CD4-positive, alpha-beta T cell treated with Interferon alpha-2 for 1 hour (primary cell): ENCODE measurements at places on chromosomes 13 and 19.

DNA sequence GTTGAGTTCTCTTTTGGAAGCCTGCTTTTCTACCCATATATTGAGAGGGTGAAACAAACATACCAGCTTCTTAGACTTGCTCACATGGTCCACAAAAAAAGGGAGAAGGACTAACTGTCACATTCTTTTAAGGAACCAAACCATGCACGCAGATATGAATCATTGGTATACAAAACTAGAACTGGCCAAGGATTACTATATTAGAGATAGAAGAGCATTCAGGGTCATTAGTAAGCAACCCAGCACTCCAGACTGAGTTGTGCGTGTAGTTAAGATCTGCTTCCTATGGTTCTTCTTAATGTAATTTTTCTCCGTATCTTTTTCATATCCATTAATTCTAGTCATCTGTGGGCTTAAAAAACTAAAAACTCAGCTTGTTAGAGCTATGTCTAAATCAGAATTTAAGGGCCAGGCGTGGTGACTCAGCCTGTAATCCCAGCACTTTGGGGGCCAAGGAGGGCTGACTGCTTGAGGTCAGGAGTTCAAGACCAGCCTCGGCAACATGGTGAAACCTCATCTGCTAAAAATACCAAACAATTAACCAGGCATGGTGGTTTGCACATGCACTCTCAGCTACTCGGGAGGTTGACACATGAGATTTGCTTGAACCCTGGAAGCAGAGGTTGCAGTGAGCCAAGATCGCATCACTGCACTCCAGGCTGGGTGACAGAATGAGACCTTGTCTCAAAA, 19.6 kb downstream of the ALG5 start:
- no peak for DNase-seq

GRCh38 chr19:37855098-37855497, 51.3 kb downstream of the WDR87 start:
- peak; percentile 33 for DNase-seq

DNA sequence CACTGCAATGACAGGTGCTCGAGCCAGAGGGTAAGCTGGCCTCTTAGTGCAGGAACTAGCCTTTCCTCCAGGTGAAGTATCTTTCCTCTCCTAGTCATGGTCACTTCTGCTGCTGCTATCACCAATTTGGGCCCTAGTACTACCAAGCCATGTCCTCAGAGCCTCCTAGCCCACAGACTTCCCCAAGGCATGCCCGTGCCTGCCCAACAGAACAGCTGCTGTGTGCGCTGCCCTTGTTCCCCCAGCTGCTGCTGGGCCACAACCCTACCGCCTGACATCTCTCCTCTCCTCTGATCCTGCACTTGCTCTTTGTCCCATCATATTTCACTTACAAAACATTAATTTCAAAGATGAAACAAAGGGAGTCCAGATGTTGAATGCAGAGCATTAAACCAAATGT, 168.5 kb upstream of the FREM2 start:
- no peak for DNase-seq

- DNase-seq = no peak
Measured at GRCh38 chr19:54696117-54696548, 28.1 kb upstream of the KIR3DL3 start.
